DMS79 (cell line): ENCODE measurements at places on chromosomes 11 and 22.

- no peak for DNase-seq
These were observed 12.4 kb upstream of the TOP3B start for GRCh38 chr22:21994881-21995444.

DNA sequence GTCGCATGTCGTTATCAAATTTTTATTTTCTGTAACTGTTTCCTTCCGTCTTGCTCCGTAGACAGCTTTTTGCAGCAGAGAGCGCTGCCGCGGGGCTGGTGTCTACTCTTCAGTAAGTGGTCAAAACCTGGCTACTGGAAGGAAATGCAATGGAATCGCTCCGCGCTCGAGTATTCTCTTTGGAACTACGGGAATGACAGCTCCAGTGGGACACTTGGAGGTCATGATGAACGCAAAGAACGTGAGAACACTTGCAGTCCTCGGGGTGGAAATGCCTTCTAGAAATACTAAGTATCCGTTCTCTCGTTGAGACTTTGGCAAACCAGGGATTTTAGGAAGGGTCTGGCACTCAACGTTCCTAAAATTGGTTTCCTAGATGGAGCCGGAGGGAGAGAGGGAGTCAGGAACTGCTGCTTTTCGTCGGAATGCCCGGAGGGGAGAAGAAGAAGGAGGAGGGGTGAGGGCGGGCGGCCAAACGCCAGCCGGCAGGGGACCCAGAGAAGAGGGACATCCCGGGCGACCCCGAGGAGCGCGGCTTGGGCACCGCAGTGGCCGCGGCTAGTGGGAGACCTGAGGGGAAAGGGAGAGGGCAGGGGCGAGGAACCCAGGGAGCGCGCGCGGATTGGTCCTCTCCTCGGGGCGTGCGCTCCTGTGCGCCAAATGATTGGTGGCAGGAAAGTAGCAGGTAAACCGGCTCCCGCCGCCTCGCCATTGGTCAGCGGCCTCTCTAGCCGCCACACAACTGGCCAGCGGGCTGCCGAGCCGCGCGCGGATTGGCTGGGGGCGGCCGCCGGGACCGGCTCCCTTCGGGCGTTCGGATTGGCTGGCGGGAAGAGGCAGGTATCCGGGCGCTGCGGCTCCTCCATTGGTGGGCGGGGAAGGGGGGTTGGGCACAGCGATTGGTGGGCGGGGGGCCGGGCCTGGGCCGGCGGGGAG lies 490 bp upstream of the BMAL1 start:
- peak; percentile 95 for DNase-seq

DNA sequence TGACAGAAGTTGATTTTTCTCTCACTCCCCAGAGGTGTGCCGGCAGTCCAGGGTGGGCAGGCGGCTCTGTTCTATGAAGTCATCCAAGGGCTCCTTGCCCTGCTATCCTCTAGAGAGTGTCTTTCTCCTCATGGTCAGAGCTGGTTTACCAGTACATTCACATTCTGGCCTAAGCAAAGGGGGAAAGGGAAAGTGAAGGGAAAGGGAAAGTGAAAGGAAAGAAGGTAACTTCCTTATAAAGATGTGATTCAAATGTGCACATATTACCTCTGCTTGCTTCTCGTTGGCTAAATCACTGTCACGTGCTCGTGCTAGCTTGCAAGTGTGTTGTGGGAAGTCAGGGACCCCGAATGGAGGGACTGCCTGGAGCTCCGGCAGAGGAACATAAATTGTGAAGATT lies 2.9 kb upstream of the HTATIP2 start:
- DNase-seq, result no peak

- DNase-seq, result no peak
These were observed 140.7 kb upstream of the ANO3 start for GRCh38 chr11:26191193-26191592.

- DNase-seq, result no peak
These were observed 15.5 kb upstream of the CTSD start for GRCh38 chr11:1779034-1779805.

DNA sequence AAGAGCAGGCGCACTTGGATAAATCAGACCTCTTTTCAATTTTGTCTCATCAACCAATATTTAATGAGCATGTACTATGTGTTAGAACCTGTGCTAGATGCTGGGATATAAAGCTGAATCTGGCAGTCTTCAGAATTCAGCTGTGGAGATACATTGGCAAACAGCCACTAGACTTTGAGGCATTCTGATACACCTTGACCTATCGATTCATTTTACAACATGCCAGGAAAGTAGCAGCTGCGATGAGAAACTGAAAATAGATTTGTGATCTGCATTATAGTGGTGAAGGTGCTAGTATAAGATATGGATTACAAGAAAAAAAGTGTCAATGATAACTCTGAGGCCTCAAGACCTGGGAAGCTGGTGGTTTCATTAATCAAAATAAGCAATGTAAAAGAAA lies 1338.1 kb upstream of the TENM4 start:
- DNase-seq, result no peak

GRCh38 chr22:29302681-29303465 lies 3.6 kb upstream of the GAS2L1 start:
- DNase-seq, result no peak

- no peak for DNase-seq
These were observed 27.9 kb downstream of the TCP11L1 start for GRCh38 chr11:33067294-33067693.

GRCh38 chr11:103202048-103202651 lies 92.9 kb downstream of the DYNC2H1 start:
- DNase-seq, result no peak

GRCh38 chr11:33706966-33707365 lies 6.3 kb upstream of the C11orf91 start:
- no peak for DNase-seq

GRCh38 chr11:120135838-120136237 lies 2.1 kb downstream of the TRIM29 start:
- no peak for DNase-seq

DNA sequence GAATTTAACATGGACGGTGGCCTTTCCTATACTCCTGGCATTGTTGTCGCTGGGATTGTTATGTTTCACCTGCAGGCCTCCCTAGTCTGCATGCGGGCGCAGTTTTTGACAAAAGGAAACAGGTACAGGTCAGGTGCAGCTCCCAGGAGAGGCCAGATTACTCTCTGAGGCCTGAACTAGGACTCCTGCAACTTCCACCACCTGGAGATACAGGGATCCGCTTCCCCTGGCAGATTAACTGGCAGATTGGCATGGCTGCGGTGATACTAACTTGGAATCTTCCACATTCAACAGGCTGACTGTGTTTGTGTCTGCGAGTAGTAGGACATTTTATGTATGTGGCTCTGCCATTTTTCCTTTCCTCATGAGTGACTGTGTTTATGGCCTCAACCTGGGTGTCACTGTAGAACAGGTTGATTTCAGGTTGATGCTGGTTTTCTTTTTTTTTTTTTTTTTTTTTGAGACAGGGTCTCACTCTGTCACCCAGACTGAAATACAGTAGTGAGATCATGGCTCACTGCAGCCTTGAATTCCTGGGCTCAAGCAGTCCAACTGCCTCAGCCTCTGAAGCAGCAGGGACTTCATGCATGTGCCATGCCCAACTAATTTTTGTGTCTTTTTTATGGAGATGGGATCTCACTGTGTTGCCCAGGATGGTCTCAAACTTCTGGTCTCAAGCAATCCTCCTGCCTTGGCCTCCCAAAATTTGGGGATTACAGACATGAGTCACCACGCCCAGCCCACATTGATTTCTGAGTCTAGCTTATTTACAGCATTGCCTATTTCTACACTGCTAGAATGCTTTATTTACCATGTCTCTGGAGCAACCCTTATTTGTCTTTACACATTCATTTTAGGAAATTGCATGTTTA lies 1.7 kb upstream of the USP28 start:
- no peak for DNase-seq

DNA sequence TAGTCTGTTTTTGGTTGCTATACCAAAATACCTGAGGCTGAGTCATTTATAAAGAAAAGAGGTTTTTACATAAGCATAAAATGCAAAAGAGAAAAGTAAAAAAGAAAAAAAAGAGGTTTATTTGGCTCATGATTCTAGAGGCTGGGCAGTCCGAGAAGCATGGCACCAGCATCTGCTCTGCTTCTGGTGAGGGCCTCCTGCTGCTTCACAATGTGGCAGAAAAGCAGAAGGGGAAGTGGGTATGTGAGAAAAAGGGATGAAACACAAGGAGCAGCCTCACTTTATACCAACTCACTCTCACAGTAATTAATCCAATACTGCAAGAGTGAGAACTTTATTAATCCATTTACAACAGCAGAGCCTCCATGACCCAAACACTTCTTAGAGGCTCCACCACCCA lies 47.1 kb downstream of the MTNR1B start:
- no peak for DNase-seq

DNA sequence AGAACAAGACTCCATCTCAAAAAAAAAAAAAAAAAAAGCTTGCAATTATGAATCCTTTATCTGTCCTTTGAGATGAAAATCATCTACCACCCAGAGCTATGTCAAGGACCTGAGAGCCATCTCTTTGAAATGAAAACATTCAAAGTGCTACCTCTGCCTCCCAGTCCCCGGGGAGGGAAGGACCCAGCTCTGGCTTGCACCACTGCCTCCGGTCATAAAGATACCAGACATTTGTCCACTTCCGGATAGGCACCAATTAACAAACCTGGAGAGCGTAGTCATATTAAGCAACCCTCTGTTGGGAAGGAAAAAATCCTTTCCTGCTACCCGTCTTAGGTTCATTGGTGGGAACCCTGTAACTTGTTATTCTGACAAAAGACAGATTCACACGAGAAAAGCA lies 98.6 kb downstream of the ARHGAP8 start:
- DNase-seq, result no peak

DNA sequence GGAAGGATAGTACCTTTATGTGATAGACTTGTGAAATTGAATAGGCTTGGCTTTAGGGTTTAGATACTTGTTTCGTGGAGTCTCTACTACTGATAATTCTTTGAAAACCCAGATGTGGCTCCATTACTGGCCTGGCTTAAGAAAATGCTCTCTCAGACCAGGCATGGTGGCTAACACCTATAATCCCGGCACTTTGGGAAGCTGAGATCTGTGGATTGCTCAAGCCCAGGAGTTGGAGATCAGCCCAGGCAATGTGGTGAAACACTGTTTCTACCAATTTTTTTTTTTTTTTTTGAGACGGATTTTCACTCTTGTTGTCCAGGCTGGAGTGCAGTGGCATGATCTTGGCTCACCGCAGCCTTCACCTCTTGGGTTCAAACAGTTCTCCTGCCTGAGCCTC lies 40.9 kb downstream of the ATG13 start:
- DNase-seq, result no peak

DNA sequence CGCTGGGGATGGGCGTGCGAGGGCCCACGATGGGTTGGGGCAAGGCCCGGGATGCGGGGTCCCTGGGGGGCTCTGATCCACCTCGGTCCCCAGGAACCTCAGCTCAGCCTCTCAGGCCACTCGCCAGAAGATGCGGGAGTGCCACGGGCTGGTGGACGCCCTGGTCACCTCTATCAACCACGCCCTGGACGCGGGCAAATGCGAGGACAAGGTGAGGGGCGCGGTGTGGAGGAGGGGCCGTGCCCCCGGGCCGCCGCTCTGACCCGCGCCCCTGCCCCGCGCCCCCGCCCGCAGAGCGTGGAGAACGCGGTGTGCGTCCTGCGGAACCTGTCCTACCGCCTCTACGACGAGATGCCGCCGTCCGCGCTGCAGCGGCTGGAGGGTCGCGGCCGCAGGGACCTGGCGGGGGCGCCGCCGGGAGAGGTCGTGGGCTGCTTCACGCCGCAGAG lies 6.3 kb downstream of the PKP3 start:
- DNase-seq, result no peak

DNA sequence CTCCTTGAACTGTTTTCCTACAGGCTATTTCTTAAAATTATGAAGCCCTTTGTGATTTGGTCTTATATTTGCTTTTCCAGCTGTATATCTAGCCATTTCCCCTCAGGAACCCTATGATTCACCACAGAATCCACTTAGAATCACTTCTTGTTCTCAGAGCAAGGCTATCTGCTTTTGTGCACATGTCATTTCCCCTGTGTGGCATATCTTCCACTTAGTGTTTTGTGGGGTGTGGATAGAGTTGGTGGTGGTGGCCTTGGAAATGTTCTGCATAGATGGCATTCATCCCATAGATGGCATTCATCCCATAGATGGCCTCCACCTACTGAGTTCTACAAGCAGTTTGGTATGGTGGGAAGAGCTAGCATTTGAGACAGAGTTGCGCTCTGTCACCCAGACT lies 44.7 kb downstream of the SWAP70 start:
- no peak for DNase-seq
